ENCODE measurements at places on chromosomes 6 and 20.

DNA sequence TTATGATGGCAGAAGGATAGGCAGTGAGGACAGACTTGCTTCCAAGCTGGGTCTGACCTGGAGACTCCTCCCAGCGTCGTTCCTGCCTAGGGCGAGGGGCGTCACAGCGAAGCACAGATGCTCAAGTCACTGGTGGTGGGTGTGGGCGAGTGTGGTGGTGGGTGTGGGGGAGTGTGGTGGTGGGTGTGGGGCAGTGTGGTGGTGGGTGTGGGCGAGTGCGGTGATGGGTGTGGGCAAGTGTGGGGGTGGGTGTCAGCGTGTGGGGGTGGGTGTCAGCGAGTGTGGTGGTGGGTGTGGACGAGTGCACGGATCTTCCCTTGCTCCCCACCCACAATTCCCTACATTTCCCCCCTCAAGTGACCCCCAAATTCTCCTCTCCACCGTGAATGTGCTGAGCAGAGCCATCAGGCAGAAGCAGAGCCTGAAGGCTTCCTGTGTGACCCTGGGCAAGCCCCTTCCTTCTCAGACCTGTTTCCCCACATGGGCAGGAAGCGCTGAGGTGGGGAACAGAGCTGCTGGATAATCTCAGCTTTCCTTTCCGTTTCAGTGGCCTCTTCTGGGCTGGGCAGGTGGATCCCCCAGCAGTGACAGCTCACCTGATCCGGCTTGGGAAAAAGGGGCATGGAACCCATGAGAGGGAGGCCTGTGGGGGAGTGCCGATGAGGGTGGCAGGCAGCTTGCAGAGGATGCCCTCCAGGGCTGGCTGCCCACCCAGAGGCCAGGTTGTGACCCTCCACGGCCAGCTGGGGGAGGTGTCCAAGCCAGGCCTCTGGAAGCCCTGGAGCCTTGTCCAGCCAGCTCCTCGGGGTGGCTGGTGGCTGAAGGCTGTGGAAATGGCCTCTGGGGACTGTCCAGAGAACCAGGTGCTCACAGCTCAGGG lies 42.9 kb downstream of the RSPO4 start:
- no peak for DNase-seq

DNA sequence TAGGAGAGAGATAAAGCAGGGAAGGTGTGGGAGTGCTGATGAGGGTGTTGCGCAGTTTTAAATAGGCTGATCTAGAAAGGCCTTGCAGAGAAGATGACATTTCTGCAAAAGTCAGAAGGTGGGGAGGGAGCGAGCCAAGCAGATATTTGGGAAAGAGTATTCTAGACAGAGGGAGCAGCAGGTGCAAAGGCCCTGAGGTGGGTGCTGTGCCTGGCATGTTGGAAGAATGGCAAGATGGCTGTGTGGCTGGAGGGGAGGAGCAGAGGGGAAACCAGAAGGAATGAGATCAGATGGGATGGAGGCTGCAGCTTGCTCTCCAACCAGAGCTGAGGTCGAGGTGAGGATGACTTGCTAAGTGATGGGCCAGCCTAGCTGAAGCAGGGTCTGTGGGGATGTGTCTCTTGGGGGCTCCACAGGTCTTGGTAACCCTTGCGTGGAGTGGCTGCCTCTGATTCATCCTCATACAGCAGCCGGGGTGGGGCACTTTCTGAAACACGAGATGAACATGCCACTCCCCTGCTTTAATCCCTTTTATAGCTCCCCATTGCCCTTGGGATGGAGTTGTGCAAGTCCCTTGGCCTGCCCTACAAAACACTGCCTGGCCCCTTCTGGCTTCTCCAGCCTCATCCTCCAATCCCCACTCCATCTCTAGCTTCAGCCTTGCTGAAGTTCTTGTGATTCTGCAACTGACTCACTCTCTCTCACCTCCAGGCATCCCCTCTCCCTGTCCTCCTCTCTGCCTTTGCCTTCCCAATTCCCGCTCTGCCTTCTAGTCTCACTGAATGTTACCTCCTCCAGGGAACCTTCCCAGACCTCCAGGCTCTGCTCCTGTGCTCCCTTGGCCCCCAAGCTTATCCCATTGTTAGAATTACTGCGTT lies 94.1 kb downstream of the CDH22 start:
- DNase-seq: no peak

DNA sequence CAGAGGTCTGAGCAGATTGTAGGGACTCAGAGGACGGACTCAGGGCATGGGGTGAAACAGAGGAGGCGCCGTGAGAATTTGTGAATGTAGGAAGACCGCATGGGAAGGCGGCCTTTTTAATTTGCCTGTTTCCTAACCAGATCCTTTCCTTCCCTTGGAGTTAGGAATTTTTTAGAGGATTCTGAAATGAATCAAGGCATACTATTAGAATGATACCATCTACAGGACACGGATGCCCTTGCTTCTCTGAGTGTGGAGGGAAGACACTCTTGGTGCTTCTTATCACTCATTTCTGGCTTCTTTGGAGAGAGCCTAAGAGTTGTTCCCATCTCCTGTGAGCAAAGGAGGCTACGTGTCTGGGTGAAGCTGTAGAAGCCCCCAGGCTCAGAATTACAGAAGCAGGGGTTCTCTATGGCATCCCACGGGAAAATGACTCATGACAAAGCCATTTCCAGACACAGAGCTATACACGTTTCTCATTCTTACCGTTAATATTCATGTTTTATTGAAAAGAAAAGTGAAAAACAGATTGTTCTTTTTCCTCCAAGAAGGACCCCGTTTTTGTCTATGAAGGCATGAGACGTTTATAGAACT lies 148.5 kb downstream of the EDN3 start:
- DNase-seq: no peak

GRCh38 chr20:888057-888456 lies 28.1 kb downstream of the ANGPT4 start:
- no peak for DNase-seq

- DNase-seq: no peak
These were observed 20.9 kb downstream of the HIVEP1 start for GRCh38 chr6:12032783-12033573.

GRCh38 chr6:46271107-46271506 lies 100.3 kb upstream of the ENPP5 start:
- no peak for DNase-seq

GRCh38 chr6:128964233-128964755 lies 81.4 kb downstream of the LAMA2 start:
- no peak for DNase-seq

DNA sequence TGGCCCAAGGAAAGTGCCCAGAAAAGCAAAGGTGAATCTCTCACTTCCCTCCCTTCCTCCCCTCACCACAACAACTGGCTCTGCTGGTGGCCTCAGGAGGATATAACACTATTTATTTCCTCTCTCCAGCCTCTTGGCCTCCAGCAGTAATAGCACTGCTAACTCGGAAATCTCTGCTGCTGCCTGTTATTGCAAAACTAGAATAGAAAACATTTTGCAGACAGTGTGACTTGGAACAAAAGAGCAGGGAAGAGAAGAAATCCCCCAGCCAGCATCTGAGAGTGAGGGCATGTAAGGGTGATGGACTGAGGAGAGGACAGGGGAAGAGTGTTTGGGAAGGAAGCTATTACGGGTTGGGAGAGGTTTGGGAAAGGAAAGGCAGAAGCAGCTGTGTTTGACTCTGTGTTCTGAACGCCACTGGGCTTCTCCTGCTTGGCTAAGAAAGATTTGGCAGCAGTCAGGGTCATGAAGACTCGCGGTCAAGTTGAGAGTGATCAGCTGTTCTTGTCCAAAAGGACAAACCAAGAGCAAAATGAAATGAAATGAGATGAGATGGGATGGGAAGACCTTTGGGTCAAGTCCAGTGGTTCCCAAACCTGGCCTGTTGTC lies 81.0 kb upstream of the SNX9 start:
- no peak for DNase-seq

- DNase-seq: no peak
These were observed 2.6 kb upstream of the ABT1 start for GRCh38 chr6:26594131-26594498.

DNA sequence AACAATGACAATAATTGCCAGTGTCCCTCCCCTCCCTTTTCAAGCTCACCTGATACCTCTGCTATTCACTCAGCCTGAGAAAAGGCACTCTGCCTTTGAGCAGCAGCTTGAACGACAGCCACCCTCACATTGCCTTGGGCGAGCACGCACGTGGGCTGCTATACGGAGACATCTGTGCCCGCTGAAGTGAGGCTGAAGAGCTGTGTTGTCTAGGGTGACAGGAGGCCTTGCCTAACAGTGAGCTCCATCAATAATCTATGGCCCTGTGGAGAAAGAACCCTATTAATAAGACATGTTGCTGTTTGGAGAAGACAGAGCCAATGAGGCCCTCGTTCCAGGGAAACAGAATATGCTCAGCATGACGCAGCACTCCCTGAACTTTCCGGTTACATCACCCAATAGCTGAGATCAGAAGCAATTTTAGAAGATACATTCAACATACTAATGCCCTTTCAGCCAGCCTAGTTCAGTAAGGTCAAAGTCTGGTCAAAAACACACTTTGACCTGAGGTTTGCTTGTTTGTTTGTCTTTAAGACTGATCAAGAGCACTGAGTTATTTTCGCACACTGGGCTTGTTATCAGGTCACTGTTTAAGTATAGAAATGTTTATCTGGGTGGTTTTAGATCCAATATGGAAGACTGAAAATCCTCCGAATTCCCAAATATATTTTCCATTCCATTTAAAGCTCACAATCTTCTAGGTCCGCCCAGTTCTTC lies 30.6 kb downstream of the RBM24 start:
- DNase-seq: no peak

DNA sequence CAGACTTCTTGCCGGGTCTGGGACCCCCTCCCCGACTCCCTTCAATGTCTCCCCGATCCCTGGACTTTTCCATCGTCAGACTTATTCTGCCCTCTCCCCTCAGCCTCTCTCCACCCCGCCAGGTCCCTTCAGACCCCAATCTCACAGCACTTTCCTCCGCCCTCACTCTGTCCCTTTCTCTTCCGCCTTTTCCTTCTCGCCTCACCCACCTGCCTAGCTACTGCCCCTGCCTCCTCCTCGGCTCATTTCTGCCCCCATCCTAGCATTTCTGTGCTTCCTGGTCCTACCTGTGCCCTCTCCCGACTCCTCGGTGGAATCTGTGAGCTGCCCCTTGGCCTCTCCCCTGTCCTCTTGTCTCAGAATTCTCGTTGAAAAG lies 616 bp downstream of the CHMP4B start:
- no peak for DNase-seq

DNA sequence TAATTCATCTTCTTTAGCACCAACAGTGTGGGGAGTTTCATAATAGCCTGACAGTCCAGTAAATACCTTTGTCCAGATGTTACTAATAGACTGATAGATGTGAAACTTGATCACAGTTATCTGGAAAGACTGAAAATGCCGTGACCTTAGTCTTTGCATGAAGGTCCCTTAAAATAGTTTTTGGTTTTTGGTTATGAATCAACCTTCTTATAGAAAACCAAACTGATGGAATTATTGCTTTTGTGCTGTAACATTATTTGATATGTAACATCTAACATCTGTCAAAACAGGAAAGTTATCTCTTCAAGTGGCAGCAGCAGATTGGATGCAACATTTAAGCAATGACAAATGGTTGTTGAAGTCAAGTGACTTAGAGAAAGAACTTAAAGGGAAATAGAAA lies 190.4 kb downstream of the DOK5 start:
- DNase-seq: no peak

DNA sequence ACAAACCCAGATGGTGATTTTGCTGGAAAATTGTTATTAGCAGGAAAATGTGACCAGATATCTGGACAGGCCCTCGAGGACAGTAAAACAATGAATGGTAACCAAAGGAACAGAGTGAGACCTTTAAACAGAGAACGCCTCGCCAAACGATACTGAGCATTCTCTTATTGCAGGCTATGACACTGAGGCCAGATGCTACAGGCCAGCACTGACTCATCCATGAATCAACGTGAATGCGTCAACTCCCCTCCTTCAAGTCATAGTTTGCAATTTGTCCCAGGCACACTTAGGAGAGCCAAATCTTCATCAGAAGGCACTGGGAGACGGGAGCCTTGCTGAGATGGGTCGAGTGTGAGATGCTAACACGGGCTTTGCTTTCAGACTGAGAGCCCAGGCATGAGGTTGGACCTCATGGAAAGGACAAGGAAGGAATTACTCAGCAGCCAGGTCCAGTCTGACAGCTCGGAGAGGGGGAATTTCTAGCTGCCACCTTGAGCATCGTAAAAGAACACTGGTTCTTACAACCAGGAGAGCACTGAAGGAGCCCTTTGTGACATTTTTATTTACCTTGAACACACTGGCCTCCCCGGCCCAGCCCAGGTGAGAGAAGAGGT lies 60.7 kb downstream of the BMP7 start:
- no peak for DNase-seq

GRCh38 chr20:20364593-20365479 lies 3.1 kb upstream of the INSM1 start:
- no peak for DNase-seq

DNA sequence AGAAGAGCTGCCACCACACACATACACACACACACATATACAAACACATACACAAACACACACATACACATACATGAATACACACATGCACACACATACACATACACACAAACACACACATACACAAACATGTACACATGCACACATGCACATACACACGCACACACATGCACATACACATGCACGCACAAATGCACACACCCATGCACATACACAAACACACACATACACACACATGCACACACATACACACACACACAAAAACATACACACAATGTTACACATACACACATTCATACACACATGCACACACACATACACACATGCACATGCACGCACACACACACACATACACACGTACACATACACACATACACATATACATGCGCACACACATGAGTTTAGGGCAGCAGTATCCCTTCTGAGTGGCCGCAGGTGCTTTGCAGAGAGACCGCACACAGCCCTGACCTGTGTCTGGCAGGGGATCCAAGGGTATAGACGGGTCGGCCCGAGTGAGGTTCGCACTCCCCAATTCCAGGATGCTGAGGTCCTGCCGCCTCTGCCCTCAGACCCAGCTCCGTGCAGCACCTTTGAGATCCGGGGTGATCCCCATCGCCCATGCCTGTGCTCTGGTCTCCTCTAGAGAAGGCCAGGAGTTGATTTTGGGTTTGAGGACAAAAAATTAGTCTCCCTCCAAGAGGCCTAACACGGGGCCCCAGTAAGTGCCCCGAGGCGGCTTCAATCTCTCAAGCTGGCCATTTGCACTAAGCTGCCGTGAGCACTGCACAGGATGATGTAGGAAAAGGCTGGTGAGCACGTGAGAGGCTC lies 56.8 kb downstream of the TMEM242 start:
- no peak for DNase-seq

GRCh38 chr6:114471450-114471849 lies 128.6 kb upstream of the HS3ST5 start:
- no peak for DNase-seq

DNA sequence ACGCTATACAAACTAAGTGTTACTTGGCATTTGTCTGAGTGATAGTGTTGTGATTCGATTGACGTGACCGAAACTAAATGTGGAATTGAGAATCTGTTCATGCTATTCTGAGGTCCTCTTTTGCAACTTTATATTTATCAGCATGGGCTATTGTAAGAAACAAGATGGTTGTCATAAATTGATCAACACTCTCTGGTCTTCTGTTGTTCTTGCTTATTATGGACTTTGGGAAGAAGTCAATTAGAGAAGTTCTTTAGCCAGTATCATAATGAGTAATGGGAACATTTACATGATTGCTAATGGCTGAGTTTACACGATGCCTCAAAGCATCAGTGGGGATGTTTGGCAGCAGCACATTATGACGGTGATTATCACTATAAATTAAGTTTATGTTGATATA lies 195.0 kb downstream of the CD83 start:
- DNase-seq: no peak
